ENCODE measurements at places on chromosomes 5 and 9. TPM values are rescaled to one million over a fixed set of nuclear protein-coding genes. Genes with fewer than 3 reads are reported as not detected.
A peak's percentile ranks its signal among the peaks of the same experiment; 100 is the strongest.

DNA sequence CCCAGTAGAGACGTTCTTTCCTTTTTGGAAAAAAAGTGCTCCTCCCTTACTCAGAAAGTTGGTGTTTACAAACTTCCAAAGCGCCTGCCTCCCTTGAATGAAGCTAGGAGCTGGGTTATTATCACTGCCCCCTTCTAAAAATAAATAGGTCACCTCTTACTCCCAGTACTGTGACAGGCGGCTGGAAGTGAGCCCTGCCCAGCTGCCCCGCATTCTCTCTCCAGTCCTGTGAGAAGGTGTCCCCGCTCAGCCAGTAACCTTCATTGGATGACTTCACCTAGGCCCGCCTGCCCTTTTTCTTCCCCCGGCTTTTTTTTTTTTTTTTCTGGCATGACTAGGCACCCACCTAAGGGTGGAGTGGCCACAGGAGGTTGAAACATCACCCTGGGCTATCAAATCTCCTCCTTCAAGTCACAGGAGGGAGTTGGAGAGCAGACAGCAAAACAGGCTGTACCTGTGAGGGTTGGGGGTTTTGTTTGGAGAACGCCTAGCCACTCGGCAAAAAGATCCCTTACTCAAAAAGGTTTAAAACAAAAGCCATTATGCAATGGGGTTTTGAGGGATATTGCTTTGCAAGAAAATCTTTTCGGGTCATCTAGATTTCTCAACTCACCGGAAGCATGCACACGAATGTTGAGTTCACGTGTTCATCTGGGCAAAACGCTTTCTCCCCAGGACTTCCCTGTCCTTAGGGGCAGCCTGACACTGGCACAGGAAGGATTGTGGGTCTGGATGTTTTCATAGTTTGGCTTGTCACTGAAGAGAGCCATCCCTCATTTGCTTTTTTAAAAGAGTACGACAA, 43.3 kb upstream of the ZNF622 start:
- no peak for DNase-seq

GRCh38 chr9:129568560-129569501, 52.1 kb downstream of the C9orf50 start:
- peak; percentile 57 for DNase-seq

DNA sequence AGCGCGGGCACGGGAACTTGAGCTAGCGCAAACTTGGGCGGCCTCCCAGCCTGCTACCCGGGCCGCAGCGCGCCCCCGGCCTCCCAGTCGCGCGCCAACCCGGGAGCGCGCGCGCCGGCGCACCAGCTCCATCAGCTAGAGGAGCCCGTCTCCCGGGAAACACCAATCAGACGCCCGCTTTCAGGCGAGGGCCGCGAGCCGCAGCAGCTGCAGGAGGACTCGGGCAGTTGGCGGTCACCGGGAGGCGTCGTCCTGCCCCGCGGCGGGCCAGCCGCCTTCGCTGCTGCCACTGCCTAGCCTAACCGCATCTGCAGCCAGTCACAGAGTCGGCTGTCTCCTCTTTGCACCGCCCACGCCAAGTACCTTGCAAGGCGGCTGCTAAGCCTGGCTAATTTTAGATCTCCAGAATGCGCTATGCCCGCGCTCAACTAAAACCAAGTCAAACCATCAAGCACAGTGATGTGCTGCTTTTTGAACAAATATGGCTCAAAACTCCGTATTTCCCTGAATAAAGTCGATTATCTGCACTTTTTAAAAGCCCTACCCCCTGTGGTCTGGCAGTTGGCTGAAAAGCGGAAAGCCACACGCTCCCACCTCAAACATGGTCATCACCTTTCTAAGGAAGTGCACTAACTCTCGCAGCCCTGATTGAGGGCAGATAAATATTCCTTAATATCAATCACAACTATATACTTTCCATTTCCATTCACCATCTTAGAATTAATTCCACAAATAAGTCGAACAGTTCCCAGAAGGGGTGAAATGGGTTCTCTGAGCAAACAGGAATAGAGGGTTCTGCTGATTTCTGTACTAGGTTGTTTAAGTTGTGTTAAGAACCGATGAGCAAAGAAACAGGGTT, 221.8 kb downstream of the MEF2C start:
- DNase-seq: peak; percentile 100

Gene SLC28A3
- not detected for total RNA-seq

Measured in MG63 (cell line).